IMR-90 (cell line): ENCODE measurements at places on chromosomes 16 and 17. TPM values are rescaled to one million over a fixed set of nuclear protein-coding genes. Genes with fewer than 3 reads are reported as not detected.
A peak's percentile ranks its signal among the peaks of the same experiment; 100 is the strongest.

DNA sequence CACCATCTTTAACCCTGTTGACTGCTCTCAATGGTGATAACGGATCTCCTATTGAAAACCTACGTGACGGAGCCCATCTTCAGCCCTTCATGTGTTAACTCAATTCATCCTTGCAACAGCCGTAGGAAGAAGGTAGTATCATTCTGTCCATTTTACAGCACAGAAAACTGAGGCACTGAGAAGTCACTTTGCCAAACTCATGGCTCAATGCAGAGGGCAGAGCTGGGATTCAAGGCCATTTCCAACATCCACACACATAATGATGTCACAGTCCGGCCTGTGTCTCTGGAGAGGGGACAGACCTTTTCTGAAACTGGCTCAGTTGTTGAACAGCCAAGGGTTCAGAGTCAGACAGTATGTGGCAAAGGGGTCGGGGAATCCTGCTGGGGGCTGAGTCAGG is 52.6 kb upstream of the CMIP start:
- no peak for DNase-seq

- DNase-seq: no peak
Observed at GRCh38 chr17:78947235-78948149, 22.3 kb upstream of the TIMP2 start.

GRCh38 chr16:4979736-4980660 is 21.9 kb downstream of the SEC14L5 start:
- no peak for DNase-seq

DNA sequence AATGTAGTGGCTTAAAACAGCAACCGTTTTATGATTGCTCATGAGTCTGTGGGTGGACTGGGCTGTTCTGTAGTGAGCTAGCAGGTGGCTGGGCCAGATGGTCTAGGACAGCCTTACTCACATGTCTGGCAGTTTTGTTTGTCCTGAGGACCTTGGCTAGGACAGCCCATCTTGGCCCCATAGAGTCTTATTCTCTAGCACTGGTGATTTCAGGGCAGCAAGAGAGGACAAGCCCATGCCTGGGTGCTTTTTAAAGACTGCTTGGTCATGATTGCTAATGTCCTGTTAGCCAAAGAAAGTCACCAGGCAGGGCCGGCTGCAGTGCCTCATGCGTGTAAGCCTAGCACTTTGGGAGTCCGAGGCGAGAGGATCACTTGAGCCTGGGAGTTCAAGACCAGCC is 139.8 kb downstream of the KATNIP start:
- DNase-seq: peak; percentile 53

- no peak for DNase-seq
Observed at GRCh38 chr16:76837872-76838271, 353.1 kb upstream of the MON1B start.

- DNase-seq: no peak
Observed at GRCh38 chr17:51617986-51618385, 357.6 kb downstream of the UTP18 start.

TMEM100 gene
- 0.16 and 0.21 TPM in 2 replicates for polyA plus RNA-seq

KRT24 gene
- polyA plus RNA-seq: not detected in 2 replicates
